ENCODE measurements at places on chromosomes 11 and 22.

DNA sequence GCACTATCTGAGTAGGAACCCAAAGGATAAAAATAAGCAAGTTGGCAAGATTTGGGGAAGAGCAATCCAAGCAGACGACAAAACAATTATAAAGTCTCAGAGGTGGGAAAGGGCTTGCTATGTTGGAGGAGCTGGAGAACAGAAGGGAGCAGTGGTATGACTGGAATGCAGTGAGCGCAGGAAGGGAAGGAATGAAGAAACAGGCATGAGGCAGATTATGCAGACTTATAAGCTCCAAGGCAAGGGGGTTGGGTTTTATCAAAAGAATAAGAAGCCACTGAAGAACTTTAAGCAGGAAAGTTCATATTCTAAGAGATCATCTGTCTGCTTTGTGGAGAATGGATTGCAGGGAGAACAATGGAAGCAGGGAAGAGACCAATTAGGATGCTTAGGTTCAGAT is 31.7 kb downstream of the PGM2L1 start:
- no peak for DNase-seq

DNA sequence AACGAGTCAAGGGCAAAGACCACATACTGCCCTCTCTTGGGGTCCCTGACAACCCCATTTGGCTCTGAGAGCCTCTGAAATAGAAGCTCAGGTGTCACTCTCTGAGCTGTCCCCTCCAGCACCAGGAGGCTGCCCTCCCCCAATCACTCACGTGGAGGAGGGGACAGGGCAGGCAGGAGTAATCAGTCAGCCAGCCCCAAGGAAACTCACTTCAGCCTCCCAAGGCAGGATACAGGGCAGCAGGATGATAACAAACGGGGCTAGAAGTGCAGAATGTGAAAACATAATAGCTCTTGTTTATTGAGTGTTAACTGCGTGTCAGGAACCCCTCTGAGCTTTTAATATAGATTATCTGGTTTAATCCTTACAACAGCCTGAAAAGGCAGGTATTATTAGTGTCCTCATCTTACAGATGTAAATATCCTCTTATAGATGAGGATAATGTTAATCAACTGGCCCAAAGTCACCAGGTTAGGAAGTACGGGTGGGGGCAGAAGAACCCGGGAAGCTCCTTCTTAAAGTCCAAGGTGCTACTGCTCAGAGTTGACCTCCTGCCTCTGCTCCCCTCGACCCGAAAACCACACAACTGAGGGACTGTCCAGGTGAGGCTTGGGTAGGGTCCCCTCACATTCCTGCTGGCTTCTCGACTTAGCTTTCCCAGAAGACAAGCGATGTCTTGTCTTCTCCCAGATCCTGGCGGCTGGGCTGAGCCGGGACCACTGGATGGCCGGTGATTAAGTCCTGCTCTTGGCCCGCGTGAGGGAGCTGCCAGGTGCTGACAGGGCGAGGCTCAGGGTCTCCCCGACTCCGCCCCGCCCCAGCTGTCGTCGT is 2.7 kb downstream of the CHRM4 start:
- no peak for DNase-seq

- DNase-seq = no peak
These were observed 12.9 kb downstream of the APLNR start for GRCh38 chr11:57224128-57224527.

GRCh38 chr11:70727899-70728620 is 329.7 kb downstream of the CTTN start:
- DNase-seq = no peak

- DNase-seq = no peak
These were observed 84.8 kb downstream of the MTNR1B start for GRCh38 chr11:93054279-93054678.

DNA sequence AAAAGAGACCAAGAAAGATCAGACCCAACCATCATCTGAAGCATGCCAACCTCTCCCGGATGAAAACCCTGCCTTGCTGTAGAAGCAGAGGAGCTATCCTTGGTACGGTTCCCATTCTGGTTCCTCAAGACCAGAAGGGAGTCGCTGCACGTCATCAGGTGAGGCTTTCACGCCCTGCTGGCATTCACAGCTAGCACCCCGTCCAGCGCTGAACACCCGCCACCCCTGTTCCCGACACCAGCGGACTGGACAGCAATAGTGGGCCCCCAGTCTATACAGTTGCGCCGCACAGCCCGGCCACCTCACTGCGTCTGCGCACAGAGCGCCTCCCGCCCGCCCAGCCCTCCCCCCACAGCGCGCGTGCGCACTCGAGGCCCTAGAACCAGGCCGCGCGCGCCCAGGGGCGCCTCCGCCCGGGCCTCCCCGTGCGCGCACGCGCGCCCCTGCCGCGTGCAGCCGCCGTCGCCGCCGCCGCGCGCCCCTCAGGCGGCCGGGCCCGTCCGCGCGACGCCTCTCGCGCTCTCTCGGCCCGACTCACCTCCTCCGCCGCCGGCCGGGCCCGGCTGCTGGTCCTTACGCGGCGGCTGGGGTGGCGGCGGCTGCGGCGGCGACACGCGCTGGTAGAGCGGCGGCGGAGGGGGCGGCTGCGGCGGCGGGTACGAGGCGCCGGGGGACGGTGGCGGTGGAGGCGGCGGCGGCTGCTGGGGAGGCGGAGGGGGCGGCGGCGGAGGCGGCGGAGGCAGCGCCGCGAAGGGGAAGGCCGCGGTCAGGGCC is 706 bp downstream of the SF1 start:
- peak; percentile 78 for DNase-seq

- no peak for DNase-seq
These were observed 18.1 kb downstream of the MAML2 start for GRCh38 chr11:96324912-96325311.

DNA sequence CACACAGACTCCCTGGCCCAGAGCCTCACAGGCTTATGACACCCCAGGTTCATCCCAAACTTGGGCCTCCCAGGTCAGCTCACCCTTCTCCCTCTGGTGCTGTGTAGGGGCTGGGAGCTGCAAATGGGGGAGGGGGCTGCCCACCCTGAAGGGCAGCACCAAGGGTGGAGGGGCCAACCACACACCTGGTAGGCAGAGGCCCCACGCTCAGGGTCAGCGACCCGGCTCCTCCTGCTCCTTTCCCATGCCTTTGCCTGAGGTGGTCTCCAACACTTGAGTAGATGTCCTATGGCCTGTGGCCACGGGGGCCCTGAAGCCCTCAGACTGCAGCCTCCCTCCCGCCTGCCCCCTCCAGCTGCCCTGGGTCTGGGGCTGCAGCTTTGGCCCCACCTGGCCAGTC is 3.4 kb downstream of the DGCR6 start:
- DNase-seq = no peak

DNA sequence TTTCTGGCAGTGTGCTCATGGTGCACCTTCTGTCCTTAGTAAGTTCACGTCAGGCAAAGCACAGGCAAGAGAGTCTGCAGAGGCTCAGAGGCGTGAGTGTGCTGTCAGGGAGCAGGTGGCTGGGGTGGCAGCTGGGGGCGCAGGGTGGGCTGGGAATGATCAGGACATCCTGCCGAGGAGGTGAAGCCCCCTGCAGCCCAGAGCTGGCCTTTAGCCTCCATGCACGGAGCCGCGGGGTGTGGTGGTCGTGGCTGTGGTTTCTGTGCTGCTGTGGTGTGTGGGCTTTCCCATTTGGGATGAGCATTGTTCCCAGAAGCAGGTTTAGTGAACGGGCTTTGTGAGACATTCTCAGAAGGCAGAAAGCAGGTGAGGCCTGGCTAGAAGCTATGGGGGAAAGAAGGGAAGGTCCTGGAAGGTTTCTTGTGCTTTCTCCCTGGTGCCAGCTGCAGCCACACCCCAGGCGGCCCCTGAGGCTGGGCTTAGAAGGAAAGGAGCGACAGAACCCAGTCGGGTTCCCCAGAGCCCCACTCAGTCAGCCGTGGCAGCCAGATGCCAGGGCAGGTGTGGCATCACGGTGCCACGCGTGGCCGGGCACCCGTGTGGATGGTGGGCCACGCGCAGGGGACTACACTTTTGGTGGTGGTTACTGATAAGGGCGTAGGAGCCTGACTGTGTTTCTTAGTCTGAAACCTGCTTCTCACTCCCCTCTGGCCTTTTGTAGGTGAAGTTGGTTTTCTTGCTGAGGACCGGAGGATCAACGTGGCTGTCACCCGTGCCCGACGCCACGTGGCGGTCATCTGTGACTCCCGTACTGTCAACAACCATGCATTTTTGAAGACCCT is 32.0 kb downstream of the IGHMBP2 start:
- DNase-seq = no peak

DNA sequence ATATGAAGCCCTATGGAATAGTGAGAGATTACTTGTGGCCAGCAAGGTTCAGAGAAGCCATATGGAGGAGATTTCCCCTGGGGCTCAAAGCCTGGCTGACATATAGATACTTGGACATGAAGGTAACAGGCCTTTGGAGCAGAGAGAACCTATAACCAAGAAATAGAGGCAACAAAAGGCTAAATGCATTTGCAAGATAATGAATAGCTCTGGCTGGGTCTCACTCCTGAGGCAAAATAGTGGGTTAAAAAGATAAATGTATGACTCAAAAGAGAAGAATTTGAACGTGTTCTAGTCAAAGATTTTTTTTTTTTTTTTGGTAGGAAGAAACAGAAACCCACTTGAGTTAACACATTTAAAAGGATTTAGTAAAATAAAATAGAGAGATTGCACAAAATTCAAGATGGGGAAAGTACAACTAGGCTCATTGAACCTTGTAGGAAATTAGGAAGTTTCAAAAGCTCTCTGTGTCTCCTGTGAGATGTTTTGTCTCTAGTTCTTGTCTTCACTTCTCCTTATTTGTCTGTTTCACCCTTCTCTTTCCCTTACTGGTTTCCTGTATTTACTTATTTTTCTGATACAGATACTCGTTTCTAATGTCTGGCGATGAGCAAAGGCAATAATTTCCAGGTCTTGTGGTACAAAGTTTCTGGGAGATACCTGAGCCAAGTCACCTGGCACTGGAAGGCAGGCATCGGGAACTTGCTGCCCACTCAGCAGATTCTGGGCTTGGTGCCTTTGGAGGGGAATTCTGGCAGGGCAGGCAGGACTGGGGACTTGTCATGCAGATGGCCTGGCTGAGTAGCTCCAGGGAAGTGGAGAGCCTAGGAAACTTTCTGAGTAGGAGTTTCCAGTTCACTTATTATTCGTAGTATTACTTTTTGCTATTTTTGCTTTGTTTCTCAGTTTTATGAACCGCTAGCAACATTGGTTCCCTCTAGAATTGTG is 49.2 kb upstream of the SESN3 start:
- DNase-seq = no peak

DNA sequence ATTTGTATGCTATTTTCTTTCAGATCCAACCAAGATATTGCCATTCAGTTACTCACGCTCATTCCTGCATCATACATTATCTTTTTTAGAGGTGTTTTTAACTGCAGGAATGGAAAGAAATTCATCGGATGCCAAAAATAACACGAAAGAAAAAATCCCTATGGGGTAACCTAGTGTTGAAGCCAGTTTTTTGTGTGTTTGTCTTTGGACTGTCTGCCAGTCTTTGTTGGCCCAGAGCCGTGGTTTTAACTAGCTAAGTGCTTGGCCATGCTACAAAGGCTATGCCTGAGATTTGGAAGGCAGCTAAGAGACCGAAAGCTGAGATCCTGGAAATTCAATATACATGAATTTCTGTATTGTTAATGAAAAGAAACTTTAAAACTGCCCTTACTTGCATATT is 309.8 kb upstream of the CNTN5 start:
- DNase-seq = no peak

GRCh38 chr11:114264381-114264780 is 31.8 kb upstream of the NNMT start:
- no peak for DNase-seq

GRCh38 chr11:27347359-27348339 is 15.4 kb downstream of the CCDC34 start:
- no peak for DNase-seq

DNA sequence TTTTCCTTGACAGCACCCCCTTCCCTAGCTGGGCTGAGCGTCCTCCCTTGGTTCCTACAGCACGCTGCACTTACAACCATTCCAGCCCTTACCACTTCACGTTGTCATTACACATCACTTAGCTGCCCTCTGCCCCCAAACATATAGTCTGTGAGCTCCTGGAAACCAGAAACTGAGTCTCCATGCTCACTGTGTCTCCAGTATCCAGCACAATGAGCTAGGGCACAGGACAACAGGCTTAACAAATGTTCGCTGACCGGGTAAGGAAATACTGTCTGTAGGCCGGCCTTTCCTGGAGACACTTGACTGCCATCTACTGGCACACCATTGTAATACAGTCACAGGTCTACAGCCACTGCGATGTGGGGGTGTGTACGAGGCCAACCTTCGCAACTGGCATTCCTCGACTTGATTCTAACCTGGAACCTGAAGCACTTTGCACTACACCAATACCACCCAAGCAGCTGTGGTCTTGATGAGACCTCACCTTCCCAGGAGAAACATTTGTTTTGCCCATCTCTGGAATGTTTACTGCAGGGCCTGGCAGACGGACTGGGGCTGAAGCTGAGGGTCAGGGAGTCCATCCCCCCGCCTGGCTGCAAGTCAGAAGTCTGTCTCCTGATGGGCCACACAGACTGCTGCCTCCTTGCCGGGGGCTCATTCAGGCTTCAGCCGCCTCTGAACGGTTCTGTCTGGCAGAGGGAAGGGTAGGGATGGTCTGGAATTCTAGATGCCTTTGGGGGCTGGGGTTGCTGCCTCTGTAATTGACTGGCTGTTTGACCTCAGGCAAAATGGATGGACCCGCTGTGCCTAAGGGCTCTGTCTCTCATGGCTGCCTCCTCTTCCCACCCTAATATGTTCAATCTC is 72.0 kb downstream of the SYN3 start:
- DNase-seq = no peak

GRCh38 chr11:70483077-70483861 is 84.9 kb downstream of the CTTN start:
- no peak for DNase-seq
